Stimulated activated CD4-positive, alpha-beta T cell treated with anti-CD3 and anti-CD28 coated beads, Interleukin-1b, Interleukin-23, amount 100 ng/mL, for 1 hour (primary cell): ENCODE measurements at places on chromosomes 13 and 19.

GRCh38 chr13:88764103-88764502 lies 1092.9 kb downstream of the SLITRK5 start:
- no peak for DNase-seq

- no peak for DNase-seq
Measured at GRCh38 chr13:109483284-109483683, 303.1 kb downstream of the IRS2 start.

- no peak for DNase-seq
Measured at GRCh38 chr13:98411013-98411412, 165.9 kb downstream of the STK24 start.

- no peak for DNase-seq
Measured at GRCh38 chr19:4909156-4909896, at the start of gene UHRF1. TSS of gene UHRF1 (plus strand) at chr19:4909501. CDS start at chr19:4910886, 1,385 bp downstream.

GRCh38 chr19:3599776-3600187 lies 6.9 kb downstream of the TBXA2R start:
- no peak for DNase-seq

GRCh38 chr13:48126944-48127830 lies 32.3 kb upstream of the MED4 start:
- no peak for DNase-seq

- DNase-seq = no peak
Measured at GRCh38 chr19:8643860-8644653, 13.6 kb downstream of the NFILZ start.

- no peak for DNase-seq
Measured at GRCh38 chr13:113642563-113642962, 15.4 kb downstream of the ATP4B start.

GRCh38 chr13:106101201-106101600 lies 434.3 kb downstream of the EFNB2 start:
- no peak for DNase-seq

DNA sequence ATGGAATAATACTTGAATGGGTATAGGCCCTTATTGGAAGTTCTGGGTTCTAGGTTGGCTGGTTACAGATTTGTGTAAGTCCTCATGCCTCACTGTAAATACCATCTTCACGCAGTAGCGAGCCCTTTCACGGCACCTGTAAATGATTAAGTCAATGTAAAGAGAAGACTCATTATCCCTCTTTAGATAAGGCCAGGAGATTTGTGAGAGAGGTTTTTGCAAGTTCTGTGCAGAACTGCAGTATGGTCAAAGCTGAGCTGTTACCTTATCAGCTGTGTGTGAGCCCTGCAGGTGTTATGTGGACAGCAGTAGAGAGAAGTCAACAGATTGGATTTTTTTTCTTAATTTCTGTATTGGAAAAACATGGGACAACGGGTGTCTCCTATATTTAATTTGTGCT lies 141.6 kb downstream of the SHISA2 start:
- DNase-seq = no peak

DNA sequence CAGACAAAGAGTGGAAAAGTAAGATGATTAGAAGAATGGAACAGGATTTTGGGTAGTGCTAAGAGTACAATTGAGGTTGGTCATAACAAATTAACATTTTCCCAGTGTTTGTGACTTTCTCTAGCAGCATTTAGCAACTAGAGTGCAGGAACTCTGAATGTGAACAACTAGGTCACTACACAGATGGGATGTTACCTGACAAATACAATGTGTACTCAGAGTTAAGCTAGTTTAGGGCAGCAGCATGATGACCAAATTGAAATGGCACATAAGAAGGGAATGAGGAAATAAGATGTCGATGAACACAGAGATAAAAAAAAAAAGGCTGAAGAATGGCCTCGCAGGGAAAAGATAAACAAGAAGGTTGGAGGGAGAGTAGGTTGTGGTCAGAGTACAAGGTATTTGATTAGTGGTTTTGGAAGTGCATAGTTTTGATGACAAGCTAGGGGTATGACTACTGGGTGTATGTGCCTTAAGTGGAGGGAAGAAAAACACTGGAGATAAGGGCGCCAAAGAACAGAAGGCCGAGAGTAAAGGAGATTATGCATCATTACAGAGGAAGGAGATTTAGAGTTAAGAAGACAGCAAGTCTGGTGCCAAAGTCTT lies 381.1 kb downstream of the FGF14 start:
- no peak for DNase-seq

DNA sequence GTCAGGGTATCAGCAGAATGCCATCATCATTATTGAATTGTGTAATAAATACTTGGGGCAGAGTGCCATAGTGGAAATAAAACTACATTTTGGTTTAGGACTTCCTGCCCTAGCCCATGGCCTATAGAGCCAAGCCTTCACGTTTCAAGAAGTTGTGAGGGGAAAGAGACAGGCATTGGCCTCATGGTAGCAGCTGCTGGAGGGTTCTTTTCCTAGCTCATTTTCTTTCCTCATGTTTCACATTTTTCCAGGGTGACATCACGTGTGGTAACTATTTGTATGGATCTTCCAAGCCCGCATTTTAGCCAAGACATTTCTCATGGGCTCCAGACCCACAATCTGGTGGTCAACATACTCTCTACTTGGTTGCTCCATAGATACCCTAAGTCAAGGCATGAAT lies 80.4 kb downstream of the LRCH1 start:
- no peak for DNase-seq

DNA sequence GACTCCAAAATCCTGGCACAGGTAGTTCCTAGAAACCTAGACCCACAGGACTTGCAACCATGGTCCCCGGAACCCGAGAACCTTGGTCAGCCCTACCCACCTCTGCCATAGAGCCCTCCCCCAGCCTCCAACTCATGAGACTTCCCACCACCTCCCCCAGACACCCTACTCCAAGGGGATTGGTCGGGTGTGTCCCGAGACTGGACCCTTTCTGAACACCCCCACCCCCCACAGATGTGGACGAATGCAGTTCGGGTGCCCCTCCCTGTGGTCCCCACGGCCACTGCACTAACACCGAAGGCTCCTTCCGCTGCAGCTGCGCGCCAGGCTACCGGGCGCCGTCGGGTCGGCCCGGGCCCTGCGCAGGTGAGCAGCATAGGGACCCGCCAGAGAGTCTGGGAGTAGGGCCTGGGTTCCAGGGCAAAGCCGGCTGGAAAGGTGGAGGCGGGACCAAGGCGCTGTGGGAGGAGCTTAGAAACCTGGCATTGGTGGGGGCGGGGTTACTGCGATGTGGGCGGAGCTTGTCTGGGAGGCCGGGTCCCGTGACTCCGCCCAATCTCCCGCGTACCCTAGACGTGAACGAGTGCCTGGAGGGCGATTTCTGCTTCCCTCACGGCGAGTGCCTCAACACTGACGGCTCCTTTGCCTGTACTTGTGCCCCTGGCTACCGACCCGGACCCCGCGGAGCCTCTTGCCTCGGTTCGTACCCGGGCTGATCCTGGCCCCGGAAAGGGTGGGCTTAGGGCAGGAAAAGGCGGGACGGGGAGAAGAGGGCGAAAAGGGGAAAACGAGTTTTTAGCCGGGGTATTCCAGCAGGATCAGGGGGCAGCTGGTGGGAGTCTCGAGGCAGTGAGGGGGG lies 11.9 kb downstream of the LTBP4 start:
- DNase-seq = peak; percentile 74

- no peak for DNase-seq
Measured at GRCh38 chr19:13848798-13849676, 27.9 kb upstream of the NANOS3 start.

GRCh38 chr19:2491130-2491801 lies 15.3 kb downstream of the GADD45B start:
- DNase-seq = no peak

DNA sequence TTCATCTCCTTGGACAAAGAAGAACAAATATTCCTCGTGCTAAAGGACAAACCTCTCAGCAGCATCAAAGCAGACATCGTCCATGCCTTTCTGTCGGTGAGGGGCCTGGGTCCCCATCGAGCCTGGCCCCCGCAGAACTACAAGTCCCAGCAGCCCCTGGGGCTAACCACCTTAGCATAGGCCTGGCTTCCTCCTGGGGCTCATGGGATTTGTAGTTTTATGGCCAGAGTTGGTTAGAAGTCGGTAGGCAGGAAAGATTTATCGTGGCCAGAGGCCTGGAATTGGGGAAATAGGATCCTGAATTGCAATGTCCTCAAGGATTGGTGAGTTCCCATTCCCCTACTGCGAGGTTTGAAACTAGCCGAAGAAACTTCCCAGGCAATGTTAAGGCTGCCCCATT lies 19.6 kb downstream of the TMEM150B start:
- DNase-seq = no peak

- DNase-seq = no peak
Measured at GRCh38 chr19:48371367-48371766, 7.2 kb downstream of the SYNGR4 start.

DNA sequence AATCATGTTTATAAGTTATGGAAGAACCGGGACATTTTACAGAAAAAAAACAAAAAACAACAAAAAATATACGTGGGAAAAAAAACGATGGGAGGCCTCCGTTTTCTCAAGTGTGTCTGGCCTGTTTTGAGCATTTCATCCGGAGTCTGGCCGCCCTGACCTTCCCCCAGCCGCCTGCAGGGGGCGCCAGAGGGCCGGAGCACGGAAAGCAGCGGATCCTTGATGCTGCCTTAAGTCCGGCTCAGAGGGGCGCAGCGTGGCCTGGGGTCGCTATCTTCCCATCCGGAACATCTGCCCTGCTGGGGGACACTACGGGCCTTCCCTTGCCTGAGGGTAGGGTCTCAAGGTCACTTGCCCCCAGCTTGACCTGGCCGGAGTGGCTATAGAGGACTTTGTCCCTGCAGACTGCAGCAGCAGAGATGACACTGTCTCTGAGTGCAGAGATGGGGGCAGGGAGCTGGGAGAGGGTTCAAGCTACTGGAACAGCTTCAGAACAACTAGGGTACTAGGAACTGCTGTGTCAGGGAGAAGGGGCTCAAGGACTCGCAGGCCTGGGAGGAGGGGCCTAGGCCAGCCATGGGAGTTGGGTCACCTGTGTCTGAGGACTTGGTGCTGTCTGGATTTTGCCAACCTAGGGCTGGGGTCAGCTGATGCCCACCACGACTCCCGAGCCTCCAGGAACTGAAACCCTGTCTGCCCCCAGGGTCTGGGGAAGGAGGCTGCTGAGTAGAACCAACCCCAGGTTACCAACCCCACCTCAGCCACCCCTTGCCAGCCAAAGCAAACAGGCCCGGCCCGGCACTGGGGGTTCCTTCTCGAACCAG lies 1.8 kb upstream of the APOE start:
- peak; percentile 68 for DNase-seq

GRCh38 chr19:31678421-31678820 lies 329.2 kb upstream of the TSHZ3 start:
- no peak for DNase-seq

DNA sequence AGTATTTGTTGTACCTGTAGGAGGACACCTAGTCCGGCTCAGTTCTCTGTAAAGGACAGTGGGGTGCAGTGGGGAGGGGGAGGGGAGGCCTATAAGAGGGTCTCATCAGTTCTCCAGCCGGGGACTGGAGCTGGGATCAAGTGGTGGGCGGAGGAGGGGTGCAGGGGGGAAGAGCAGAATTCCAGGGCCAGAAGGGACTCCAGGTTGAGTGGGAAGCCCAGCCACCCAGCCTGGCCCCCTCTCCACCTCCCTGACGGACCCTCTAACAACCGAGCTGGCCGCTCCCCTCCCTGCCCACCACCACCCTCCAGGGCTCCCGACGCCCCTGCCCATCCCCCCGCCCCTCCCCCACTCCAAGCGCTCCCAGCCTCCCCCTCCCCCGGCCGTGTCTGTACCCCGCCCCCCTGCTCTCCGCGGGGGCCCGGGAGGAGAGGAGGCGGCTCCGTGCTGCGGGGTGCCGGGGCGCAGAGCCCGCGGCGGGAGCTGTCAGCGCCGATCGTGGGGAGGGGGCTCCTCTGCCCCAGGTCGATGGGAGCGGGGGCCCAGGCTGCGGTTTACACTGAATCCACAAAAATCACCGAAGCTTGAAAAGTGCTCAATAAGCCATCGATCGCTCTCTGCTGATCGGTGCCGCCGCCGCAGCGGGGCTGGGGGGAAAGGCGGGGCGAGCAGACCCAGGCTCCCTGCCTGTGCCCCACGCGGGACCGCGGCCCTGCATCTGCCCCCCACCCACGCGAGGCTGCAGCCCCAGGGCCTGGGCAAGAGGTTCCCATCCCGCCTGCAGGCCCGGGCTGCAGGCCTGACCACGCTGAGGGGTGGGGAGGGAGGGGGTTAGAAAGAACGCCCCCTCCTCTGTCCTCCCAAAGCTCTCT lies 34.6 kb upstream of the ONECUT3 start:
- DNase-seq = no peak

- DNase-seq = no peak
Measured at GRCh38 chr19:30535011-30535410, 162.8 kb downstream of the ZNF536 start.

DNA sequence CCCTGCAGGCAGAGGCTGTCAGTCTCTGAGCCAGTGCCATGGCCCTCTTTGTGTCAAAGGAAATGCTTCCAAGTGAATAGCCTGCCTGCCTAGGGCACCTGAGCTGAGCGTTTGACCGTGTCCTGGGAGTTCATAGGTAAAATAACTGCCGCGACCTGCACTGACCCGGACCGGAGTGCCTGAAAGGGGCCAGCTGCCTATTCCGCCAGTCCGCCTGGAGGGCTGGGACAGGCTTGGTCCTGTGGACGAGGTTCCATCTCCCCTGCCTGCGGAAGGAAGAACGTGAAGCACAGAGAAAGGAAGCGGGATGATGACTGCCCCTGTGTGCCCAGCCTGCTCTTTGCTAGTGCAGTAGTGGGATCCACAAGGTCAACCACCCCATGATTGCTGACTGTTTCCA lies 17.5 kb upstream of the ZNF492 start:
- no peak for DNase-seq

- no peak for DNase-seq
Measured at GRCh38 chr13:28573595-28574373, 78.9 kb upstream of the FLT1 start.

DNA sequence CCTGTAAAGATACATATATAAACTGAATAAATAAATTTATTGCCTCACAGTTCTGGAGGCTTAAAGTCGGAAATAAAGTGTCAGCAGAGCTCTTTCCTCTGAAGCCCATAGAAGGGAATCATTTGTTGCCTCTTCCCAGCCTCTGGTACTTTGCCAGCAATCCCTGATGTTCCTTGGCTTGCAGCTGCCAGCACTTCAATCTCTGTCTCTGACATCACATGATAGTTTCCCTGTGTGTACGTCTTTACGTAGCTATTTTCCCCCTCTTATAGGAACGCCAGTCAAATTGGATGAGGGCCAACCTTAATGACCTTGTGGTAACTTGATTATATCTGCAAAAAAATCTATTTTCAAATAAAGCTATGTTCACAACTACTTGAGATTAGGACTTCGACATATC lies 250.9 kb downstream of the LIG4 start:
- no peak for DNase-seq

- peak; percentile 44 for DNase-seq
Measured at GRCh38 chr19:2034729-2035589, 16.1 kb downstream of the MKNK2 start.

DNA sequence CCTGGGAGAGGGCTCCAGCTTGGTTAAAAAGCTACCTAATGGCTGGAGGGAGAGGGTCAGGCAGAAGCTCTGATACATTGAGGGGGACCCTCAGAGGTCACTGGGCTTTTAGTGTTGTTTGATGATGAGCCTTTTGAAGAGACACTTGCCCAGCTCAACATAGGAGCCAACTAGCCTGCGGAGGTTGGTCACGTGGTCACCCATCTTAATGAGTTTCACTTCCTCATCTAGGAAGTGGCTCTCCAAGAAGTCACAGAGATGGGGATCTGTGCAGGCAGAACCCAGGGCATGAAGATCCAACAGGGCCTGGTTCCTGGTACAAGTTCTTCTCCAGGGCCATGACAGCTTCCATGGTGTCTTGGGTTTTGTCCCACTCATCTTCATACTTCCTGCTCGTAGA lies 33.4 kb downstream of the IPO5 start:
- no peak for DNase-seq
